ENCODE measurements at places on chromosomes 7 and 10.

GRCh38 chr10:90751107-90751997 is 106.5 kb downstream of the HTR7 start:
- peak; percentile 59 for DNase-seq

- DNase-seq, result no peak
Measured at GRCh38 chr10:100828738-100829096, 83.3 kb downstream of the PAX2 start.

DNA sequence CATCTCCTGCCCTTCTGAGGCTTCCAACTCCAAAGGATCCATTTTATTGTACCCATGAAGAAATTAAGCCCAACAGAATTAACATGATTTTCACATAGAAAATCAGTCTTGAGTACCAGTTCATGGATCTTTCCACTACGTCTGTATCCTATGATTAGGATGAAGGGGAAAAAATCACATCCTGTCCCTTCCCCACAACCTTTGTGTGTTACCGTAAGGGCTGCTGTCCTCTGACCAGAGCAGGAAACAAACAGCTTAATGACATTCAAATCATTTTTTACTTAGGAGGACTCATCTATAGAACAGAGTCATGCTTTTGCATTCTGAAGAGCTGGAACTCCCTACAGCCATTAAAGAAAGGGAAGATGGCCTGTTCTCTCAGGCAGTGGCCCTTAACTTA is 241.5 kb downstream of the DYNC1I1 start:
- DNase-seq, result no peak

DNA sequence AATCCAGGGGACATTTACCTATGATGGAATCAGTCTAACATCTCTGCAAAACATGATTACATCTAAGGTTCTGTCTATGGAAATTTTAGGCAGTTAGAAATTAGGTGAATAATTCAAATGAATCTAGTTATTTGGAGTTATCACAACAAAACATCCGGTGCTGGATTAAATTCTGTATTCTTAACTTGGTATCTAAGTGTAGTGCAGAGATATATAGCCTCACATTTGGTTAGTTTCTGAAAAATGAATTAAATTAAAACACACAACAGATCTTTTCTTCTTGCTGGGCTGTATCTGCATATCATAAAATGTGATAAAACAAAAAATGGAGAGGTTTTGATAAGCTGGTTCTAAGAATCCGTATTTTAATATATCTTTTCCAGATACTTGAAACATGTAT is 354.1 kb downstream of the PCLO start:
- no peak for DNase-seq

- DNase-seq, result no peak
Measured at GRCh38 chr10:22156750-22157149, 61.1 kb downstream of the EBLN1 start.

- DNase-seq, result peak; percentile 83
Measured at GRCh38 chr10:95445223-95445836, 115.8 kb downstream of the SORBS1 start.

DNA sequence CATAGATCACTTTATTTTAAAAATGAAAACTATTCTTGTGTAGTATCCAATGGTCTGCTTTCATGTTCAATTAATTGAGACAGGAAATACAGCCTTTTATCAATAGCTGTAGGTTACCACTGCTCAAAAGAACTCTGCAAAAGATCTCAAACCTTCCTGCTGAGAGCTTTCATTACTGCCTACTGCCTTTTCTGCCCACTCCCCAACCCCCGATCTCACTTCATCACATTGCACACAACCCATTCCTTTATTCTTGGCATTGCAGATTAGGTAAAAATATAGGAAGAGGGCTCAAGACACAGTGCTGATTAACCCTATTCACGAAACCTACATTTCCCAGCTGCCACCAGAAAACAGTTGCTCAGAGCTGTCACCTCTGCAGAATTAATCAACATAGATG is 171.4 kb downstream of the BTAF1 start:
- no peak for DNase-seq
